ENCODE measurements at places on chromosomes 4 and X.
A peak's percentile ranks its signal among the peaks of the same experiment; 100 is the strongest.

GRCh38 chrX:31240982-31241381 is 169.1 kb upstream of the FTHL17 start:
- DNase-seq = no peak

DNA sequence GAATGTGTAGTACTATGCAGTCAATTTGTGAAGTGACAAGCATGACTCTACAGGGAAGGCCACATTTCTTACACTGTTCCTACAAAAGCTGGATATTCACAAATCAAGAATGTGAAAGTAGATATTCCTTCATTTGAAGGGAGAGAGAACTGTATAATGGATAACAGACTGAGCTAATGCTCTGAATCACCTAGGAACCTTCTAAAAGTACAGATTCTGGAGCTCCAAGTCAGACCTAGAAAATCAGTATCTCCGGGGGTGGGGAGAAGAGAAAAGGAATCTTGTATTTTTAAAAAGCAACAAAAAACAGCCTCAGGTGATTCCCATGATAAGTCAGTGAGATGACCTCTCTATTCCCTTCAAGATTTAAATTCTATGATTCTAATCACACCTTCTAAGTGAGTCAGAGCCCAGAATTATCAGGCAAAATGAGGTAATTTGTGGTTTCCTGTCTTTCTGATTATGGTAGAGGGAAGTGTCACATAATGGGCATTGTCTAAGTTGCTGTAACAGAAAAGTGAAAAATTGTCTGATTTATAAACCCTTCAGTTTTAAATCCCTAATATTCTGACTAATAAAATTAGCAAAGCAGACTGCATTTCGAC is 80.9 kb downstream of the IL21 start:
- peak; percentile 51 for DNase-seq

GRCh38 chrX:151393514-151393913 is 3.5 kb upstream of the VMA21 start:
- peak; percentile 82 for DNase-seq

- DNase-seq = no peak
Observed at GRCh38 chrX:24443918-24444317, 21.2 kb upstream of the PDK3 start.

DNA sequence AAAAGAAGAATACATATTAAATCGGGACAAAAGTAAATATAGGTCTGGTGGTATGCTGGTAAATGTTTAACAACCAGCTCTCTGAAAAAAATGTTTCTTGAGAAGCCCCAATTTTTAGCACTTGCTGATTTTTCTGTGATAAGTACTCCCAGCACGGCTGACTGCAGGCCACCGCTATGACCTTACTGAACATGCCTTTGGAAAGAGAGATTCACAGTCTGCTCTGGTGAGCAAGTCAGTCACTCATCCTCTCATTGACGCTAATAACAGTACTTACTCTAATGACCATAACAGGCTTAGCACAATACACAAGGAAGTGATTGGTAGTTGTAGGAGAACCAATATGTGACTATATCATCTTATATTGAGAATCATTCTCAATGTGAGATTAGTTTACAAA is 98.9 kb upstream of the BLTP1 start:
- DNase-seq = no peak

DNA sequence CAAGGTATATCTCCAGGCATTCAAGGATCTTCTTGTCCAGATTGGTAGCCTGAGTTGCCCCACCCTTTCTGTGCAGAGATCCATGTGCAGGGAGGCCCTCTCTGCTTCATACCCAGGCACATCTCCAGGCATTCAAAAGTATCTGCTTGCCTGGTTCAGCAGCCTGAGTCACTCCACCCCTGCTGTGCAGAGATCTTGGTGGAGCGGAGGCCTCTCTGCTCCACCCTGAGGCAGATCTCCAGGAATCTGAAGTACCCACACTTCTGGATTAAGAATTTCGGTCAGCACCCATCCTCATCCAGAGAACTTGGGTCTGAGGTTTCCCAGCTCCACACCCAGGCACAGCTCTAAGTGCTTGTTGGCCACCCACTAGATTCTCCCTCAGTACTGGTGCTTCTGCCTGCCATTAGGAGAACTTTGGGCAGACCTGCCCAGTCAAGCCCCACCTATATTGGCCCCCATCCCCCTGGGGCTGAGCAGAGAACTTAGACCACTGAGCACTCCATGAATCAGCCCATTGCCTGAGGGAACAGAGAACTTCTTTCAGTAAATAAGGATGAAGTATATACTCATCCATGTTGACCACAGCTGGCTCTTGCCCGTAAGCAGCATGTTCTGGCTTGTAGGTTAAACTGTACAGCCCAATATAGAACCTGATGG is 199.5 kb upstream of the ZCCHC13 start:
- no peak for DNase-seq

GRCh38 chr4:6383009-6383404 is 89.4 kb downstream of the PPP2R2C start:
- no peak for DNase-seq

DNA sequence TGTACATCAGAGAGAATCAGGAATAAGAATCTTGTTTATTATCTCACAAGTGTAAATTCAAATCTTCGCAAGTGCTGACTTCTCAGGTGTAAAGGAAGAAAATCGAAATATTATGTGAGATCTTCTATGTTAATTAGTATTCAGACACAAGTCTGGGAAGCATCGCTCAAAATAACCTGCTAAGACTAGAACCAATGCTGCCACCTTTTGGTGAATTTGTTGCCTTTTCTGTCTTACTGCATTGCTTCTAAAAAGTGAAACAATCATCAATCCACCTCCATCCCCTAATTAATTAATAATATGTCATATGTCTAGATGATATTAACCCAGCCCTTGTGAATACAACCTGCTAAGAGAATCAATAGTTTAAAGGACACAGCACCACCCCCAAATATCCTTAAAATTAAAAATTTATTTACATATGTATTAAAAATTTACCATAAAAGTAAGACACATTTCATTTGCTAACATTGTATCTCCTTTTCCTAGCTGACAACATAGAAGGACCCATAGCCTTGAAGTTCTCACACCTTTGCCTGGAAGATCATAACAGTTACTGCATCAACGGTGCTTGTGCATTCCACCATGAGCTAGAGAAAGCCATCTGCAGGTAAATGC is 3.5 kb downstream of the EPGN start:
- peak; percentile 24 for DNase-seq

- DNase-seq = no peak
Observed at GRCh38 chr4:71026086-71026485, 32.6 kb downstream of the DCK start.

GRCh38 chr4:184385705-184386141 is 88.6 kb downstream of the IRF2 start:
- no peak for DNase-seq

DNA sequence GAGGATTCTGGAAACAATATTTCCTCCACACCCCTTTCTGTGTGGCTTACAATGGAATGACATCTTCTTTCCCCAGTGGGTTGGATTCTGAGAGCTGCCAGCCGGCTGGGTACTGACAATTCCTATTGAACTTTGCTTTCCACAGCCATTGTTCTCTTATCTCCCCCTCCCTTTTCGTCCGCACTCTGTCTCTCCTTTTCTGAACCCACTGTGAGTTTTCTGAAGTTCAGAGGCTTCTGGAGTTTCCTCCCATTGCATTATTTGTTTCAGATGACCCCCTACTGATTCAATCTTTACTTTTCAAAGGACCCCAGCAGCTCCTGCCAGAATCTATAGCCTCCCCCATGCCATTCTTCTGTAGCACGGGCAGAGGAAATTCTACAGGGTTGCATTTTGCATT is 10.4 kb downstream of the SMPX start:
- DNase-seq = no peak

GRCh38 chr4:129344058-129344457 is 248.1 kb downstream of the C4orf33 start:
- peak; percentile 3 for DNase-seq

DNA sequence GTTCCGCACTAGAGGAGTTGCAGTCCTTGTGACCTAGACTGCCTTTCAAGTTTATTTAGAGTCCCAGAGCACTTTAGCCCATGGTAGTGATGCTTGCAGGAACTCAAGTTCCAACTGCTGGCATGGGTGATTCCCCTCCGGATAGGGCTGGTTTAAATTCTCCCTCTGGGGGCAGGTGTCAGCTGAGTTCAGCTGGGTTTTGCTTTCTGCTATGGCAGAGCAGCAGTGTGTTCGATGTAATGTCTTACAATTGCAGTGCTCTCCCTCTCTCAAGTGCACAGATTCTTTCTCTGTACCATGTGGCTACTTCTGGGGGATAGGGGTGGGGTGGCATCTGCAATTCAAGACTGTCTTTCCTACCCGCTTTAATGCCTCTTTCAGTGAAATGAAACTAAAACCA is 164.8 kb upstream of the ZIC3 start:
- no peak for DNase-seq

GRCh38 chr4:121256887-121257466 is 92.9 kb upstream of the TNIP3 start:
- DNase-seq = no peak

DNA sequence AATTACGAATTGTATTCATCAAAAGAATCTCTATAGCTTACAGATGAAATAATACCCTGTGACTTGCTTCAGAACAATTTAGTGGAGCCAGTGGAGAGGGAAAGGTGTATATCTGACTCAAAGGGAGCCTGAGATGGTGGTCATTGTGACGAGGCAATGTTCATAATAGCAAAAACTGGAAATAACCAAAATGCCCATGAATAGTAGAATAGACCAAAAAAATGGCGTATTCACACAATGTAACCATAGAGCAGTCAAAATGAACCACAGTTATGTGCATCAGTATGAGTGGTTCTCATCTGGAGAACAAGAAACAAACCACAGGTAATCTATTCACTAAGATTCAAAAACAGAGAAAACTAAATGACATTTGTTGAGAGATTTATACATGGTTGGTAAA is 125.3 kb upstream of the CLNK start:
- no peak for DNase-seq

DNA sequence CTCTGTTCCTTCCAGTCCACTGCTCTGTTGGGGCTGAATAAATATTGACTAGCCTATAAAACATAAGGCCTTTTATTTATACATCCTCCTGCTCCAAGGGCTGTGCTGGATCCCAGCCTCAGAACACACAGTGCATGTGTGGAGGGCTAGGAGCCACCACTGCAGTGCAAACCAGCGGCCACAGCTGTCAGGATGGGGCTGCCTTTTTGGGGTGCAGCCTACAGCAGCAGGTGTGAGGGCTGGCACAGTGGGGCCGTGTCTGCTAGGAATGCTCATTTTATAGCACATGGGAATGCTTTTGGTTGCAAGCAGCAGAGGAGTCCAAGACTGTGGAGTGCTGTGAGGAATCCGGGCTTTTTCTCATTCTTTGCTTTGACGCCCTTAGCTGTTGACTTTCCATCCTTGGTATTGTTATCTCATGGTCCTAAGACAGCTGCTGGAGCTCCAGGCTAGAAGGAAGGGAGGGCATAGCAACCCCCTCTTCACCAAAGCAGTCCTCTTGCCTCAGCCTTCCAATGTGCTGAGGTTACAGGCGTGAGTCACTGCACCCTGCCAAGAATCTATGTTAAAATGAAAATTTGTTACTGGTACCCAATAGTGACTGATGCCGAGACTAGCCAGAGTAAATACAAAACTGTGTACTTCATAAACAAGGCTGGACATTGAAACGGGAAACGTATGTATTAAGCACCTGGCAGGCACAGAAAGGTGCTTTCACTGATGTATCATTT is 334.3 kb upstream of the GATB start:
- peak; percentile 35 for DNase-seq

DNA sequence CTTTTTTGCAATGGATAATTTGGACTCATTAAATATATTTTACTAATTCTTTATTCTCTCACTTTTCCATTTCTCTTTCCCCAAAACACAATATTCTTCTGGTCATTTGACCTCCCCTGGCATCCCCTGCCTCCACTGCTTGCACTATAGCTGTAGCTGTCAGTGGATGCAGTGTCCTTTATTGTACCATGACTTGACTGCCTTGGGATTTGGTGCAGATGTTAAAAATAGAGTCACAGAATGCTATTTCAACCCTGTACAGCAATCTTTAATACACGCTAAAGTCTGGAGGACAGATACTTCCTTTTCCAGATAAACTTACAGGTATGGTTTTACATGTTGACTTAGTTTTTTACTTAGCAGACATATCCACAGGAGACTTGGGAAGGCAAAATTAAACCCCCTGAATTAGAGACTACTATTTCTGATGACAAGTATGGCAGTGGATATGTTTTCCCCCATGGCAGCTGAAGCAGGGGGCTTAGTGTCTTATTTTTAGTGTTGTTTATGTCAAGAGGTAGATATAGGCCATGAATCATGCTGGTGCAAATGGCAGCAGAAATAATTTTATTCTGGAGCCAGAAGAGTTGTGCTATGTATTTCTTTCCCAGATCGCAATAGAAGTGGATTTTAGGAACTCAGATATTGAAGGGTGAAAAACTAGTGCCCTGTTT is 461.4 kb downstream of the NAF1 start:
- no peak for DNase-seq

DNA sequence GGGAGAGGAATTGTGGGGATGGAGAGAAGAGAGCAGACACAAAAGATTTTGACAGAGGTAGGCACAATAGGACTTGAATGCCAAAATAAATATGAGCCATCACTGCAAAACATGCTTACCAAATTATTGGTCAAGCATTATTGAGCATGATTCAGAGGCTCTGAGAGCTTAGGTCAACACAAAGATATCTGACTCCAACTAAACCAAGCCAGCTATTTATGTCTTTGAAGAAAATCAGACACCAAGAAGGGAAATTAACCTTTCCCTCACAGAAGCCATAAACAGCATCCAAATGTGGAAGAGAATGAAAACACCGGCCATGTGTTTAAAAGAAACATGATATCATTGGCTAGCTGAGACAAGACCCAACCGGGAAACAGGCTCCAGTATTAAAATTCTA is 323.2 kb downstream of the RAB28 start:
- no peak for DNase-seq

DNA sequence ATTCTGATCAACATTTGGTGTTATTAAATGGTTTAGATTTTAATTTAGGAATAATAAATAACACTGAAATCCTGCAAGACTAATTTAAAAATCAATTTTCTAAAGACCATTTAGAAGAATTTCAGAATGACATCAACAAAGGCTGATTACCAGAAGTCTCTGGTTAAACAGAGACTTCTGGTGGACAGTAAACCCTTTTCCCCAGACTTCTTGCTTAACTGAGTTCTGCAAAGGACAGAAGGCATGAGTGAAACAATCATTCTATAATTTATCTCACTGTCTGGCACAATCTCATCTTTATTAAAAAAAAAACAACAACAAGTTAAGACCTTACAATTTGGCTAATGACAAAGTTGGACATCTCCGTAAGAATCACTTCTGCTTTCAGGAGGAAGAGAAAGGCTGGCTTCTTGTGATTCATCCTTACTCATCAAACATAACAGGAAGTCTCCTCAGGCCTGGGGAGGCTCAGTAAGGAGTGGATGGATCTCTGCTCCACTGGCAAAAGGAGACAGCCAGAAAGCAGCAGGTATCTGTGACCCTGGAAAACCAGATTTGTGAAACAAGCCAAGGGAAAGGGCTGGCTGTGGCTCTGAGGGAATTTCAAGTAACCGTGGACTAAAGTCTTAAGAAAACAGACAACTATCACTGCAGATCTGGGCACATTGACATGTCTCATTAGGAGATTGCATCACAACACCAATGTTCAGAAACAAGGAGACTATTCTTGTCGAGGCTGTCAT is 908 bp upstream of the TLR6 start:
- DNase-seq = peak; percentile 39

GRCh38 chr4:153159728-153160221 is 44.5 kb upstream of the TRIM2 start:
- no peak for DNase-seq

Measured in CD4-positive, alpha-beta T cell treated with Interleukin-15 for 4 hours (primary cell).